Suppressor macrophage treated with lipopolysaccharide for 4 hours (primary cell): ENCODE measurements at places on chromosomes 1 and 21.
A peak's percentile ranks its signal among the peaks of the same experiment; 100 is the strongest.

GRCh38 chr1:110603058-110603457 is 3.1 kb downstream of the KCNA2 start:
- DNase-seq = no peak

DNA sequence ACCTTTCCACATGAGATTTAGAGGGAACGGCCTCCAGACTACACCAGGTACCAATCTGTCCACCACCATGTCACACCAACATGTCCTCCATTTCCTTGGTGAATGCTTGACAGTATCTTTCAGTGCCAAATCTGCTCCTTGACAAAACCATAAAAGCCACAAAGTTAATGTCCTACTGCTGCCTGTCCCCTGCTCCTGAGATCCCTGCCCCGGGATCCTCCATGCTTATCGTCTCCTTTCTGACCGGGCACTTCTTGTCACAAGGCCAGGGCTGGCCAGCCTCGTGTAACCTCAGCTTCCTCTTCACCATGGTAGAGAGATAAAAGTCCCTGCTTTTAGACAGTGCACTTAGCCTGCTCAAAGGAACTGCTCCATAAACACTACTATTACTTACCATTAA is 136.2 kb downstream of the NAV1 start:
- peak; percentile 49 for DNase-seq

GRCh38 chr21:42578761-42579415 is 65.2 kb downstream of the SLC37A1 start:
- no peak for DNase-seq

GRCh38 chr1:172809750-172810149 is 150.8 kb downstream of the FASLG start:
- no peak for DNase-seq

GRCh38 chr1:156200044-156200443 is 6.1 kb downstream of the SLC25A44 start:
- DNase-seq = no peak

GRCh38 chr21:43876605-43877004 is 11.6 kb downstream of the AGPAT3 start:
- no peak for DNase-seq

DNA sequence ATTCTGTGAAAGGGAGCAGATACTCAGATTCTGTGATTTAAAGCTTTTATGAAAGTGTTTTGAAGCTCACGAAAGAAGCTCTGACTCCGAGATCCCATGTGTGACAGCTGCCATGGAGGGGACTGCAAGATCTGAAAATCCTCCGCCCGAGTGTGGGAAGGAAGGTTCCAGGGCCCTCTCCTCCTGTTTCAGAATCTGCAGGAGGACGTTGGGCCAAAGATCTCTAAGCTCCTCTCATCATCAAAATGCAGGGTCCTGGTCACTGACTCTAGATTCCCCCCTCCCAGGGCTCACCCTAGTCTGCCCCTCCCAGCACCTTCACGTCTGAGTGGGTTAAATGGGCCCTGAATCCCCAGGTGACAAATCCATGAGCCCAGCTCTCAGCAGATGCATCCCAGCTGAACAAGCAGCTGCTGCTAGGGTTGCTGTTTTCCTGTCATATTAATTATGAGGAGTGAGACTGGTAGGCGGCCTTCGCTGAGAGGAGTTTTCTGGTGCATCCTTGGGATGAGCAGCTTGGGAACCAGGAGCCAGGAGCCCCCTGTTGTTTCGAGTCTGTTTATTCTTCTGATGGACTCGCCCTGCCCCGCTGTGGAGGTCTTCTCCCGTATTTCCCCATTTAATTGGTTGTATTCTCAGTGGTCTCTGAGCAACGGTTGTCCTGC is 402.0 kb downstream of the MATN1 start:
- DNase-seq = no peak

DNA sequence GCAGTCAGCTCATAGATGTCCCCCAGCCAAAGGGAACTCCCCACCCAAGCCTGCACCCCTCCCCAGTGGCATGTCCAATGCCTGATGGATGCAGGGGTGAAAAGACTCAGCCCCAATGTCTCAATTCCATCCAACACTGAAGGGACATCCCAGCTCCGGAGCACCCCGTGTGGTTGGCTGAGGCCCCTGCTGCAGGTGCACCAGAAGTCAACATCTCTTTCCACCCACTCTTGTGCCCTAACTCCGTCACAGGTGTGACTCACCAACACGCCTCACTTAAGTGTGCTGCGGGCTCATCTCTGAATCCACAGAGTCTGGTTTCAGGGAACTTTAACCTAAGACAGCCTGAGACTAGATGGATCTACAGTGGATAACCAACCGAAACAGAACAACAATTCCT is 40.9 kb upstream of the ZBTB18 start:
- DNase-seq = peak; percentile 16

GRCh38 chr1:230031131-230031530 is 35.9 kb upstream of the GALNT2 start:
- DNase-seq = peak; percentile 91

- DNase-seq = no peak
Measured at GRCh38 chr1:6389971-6390370, 3.6 kb downstream of the ACOT7 start.

- DNase-seq = no peak
Measured at GRCh38 chr21:16180614-16181013, 450.8 kb downstream of the USP25 start.

DNA sequence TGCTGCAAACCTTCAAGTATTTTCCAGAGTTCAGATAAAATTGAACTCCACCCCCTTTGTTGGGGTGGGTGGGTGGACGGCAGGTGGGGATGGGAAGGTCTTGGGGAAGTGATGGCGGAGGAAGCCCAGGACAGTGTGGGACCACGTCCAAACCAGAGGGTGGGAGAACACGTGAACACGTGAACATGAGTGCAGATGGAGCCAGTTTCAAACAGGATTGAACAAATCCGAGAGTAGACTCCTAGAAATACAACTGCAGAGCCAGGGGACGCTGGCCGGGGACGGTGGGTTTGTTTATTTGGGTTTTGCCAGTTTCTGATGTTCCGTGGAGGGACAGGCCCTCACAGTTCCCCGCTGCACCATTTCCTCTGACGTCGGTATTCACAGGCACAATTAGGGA is 2.9 kb downstream of the KRTAP10-2 start:
- no peak for DNase-seq

DNA sequence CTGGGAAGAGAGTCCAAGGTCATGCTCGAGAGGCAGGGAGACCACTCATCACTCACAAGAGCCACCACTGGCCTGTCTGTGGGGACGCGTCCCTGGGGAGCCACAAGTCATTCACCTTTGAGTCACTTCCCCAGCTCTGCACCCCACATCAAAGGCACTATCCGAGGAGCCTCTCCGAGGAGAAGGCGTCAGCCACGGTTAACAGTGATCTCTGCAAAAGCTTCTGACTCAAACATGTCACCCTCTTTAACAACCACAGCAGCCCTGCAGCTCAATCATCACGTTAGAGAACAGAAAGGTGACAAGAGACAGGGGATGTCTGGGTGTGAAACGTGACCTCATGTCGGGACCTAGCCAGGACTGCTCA is 9.0 kb downstream of the LRRC47 start:
- no peak for DNase-seq

DNA sequence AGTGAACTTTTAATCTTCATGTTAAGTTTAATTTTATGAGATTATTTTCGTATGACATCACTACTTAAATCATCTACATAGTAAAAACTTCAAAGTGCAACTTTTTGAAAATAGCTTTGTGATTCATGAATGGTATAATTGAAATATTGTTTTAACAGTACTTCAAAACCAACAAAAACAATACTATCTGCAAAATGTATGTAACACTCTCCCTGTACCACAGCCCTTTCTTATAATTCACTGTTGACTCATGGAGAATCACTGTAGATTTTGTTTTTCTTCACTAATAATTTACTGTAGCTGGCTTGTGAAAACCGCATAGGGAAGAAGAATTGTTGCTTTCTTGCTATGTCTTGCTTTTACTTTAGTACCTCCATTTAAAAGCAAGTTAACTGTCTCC is 301.4 kb upstream of the ADAMTS5 start:
- DNase-seq = no peak

- DNase-seq = peak; percentile 30
Measured at GRCh38 chr21:33015756-33016155, 10.0 kb upstream of the OLIG2 start.

- no peak for DNase-seq
Measured at GRCh38 chr1:30704765-30705509, 18.4 kb downstream of the MATN1 start.

- no peak for DNase-seq
Measured at GRCh38 chr21:42230178-42230577, 11.2 kb downstream of the ABCG1 start.

- DNase-seq = peak; percentile 91
Measured at GRCh38 chr1:45687754-45688740, at the start of gene TMEM69. Gene TMEM69, plus strand, starts transcription at chr1:45688181. Its CDS starts 2,888 bp downstream, at chr1:45691069.

GRCh38 chr1:221907166-221907932 is 165.5 kb upstream of the DUSP10 start:
- no peak for DNase-seq

- DNase-seq = no peak
Measured at GRCh38 chr1:54987919-54988705, 7.7 kb downstream of the TMEM61 start.
